T-cell (primary cell): ENCODE measurements at places on chromosomes 12 and 14. TPM values are rescaled to one million over a fixed set of nuclear protein-coding genes. Genes with fewer than 3 reads are reported as not detected.

GRCh38 chr12:115756271-115756670 lies 521.2 kb downstream of the MED13L start:
- H3K36me3 ChIP-seq, result no peaks in the 10 kb centered on the region
- H3K27ac ChIP-seq, result no peak overlapping the region

GRCh38 chr14:68598621-68599447 lies 194.0 kb downstream of the ZFP36L1 start:
- H3K4me1 ChIP-seq, result peaks cover 9% of the 10 kb centered on the region
- no peak for DNase-seq
- no peak overlapping the region for H3K4me3 ChIP-seq
- H3K36me3 ChIP-seq, result no peaks in the 10 kb centered on the region
- H3K27ac ChIP-seq, result no peak overlapping the region

AP5M1 gene
- 52.6 TPM for total RNA-seq

MARK3 gene
- 121 TPM for total RNA-seq

SMCO3 gene
- not detected for total RNA-seq
